Kidney epithelial cell (primary cell): ENCODE measurements at places on chromosomes 5 and 9. TPM values are rescaled to one million over a fixed set of nuclear protein-coding genes. Genes with fewer than 3 reads are reported as not detected.

GRCh38 chr5:140054086-140054689 is 11.1 kb upstream of the NRG2 start:
- no peak for DNase-seq

- peak; percentile 49 for DNase-seq
These were observed 371.6 kb downstream of the KDM4C start for GRCh38 chr9:7129391-7129790.

- DNase-seq: peak; percentile 97
These were observed 17.3 kb upstream of the ANKRD18B start for GRCh38 chr9:33506626-33507370.

The CAMLG gene
- 23.1 and 24.5 TPM in 2 replicates for total RNA-seq

GRCh38 chr9:17075758-17076485 is 58.9 kb upstream of the CNTLN start:
- DNase-seq: peak; percentile 26

DNA sequence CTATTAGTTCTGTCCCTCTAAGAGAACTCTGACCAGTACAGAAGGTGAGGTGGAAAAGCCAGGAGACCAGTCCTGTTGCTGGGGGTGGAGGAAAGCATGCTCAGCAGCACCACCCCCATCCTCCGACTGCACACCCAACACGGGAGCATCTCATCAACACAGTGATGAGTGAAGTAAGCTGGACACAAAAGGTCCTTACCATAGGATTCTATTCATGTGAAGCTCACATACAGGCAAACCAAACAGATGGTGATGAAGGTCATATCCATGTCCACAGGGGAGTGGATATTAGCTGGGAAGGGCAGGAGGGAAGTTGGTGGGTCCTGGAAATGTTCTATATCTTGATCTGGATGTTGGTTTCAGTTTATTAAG is 14.8 kb upstream of the MARCHF6 start:
- no peak for DNase-seq

The C1QTNF3 gene
- 1.1 and 1.2 TPM in 2 replicates for total RNA-seq

DNA sequence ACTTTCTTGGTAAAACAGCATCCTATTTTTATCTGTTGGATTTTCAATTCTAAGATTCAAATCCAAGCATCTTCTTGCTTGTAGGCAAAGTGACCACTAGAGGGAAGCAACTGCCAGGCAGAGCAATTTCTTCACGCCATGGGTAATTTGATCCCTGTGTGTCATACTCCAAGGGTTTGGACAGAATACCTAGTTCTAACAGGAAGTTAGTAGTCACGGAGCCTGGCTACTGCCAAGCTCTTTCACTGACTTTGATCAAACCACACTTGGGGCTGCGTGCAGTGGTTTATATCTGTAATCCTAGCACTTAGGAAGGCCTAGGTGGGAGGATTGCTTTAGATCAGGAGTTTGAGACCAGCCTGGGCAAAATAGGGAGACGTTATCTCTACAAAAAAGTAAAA is 473.6 kb upstream of the TNC start:
- DNase-seq: peak; percentile 96

GRCh38 chr5:147927901-147928300 is 21.6 kb upstream of the C5orf46 start:
- no peak for DNase-seq

DNA sequence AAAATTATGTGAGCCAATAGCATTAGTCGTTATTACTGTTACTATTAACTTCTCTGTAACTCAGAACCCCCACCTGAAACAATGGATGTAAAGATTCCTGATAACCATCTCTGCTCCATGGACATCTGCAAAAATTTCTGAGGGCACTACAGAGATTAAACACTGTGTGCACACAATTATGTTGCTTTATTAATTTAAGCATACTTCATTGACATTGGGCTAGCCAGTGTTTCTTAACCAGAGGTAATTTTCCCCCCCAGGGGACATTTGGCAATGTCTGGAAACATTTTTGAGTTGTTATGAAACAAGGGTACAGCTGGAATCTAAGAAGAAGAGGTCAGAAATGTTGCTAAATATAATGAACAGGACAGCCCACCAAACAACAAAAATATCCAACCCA is 19.3 kb downstream of the SLIT3 start:
- DNase-seq: no peak

The PHF24 gene
- 0.07 and 0.58 TPM in 2 replicates for total RNA-seq

GRCh38 chr9:21996858-21997257 is 2.3 kb downstream of the CDKN2B-AS1 start:
- no peak for DNase-seq

The FAXDC2 gene
- 0.62 and 2.6 TPM in 2 replicates for total RNA-seq

The CHD1 gene
- total RNA-seq: 37.4 and 43.7 TPM in 2 replicates

DNA sequence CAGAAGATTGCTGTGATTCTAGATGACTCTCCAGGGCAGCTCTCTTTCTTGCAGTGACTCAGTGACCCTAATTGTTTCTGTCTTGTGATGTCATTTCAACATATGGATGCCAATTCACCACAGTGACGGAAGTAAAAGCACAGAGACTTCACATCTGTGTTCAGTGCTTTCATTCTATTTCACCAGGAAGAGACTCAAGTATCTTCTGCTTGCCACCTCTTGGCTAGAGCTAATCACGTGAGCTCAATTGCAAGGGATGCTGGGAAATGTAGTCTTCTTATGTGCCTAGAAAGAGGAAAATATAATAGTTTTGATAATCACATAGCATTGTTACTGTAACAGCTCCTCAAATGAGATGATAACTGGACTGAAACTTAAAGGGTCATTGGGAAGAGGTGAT is 453.3 kb upstream of the KLF4 start:
- no peak for DNase-seq

DNA sequence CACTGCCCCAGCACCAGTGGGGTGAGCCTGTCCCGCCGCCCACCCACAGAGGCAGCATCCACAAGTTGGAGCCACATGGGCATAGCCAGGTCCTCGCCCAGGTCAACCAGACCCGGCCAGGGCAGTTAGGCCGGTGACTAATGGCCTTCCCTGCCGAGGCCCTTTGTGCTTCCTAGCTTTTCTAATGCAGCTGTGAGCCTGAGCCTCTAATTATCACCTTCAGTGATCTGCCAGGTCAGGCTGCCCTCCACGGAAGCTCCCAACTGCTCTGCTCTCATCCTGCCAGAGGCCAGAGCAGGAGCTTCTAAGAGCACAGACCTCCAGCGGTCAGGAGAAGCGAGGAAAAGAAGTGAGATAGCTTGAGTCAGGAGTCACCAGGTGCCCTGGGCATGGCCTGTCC is 87.1 kb upstream of the PPP1R26 start:
- no peak for DNase-seq

DNA sequence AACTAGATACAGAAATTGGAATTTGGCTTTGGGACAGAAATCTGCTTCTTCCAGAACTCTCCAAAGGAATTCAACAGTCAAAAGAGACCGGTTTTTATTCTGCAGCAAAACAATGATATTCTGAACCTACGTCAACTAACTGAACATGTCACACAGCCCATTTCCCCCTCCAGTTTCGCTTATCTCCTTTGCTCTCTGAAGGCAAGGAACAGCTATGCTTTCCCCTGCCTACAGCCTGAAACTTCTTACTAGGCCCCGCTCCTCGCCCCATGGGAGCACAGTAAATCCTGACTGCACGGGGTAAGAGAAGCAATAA is 488 bp downstream of the SKIC3 start:
- no peak for DNase-seq

- DNase-seq: no peak
These were observed 9.7 kb downstream of the ZNF462 start for GRCh38 chr9:106872641-106873040.

- DNase-seq: no peak
These were observed 59.0 kb downstream of the PTTG1 start for GRCh38 chr5:160480652-160481051.

The SHROOM1 gene
- total RNA-seq: 6.7 and 9.8 TPM in 2 replicates

The IZUMO3 gene
- total RNA-seq: not detected in 2 replicates

DNA sequence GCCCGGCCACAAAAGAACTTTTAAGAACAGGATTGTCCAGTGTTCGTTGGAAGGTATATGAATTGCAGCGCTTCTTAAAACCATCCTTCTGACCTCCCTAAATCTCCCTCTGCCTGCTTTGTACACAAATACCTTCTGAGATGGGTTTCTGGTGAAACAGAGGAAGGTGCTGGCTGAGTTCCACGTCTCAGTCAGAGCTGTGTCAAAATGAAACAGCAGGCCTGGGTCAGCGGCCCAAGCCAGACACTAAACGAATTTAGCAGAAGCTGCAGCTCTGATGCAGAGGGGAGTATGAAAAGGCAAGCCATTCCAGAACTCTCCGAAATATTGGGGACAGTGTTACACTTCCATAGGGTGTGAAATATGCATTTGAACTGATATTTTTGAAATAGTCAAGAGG is 37.8 kb upstream of the CRB2 start:
- no peak for DNase-seq

DNA sequence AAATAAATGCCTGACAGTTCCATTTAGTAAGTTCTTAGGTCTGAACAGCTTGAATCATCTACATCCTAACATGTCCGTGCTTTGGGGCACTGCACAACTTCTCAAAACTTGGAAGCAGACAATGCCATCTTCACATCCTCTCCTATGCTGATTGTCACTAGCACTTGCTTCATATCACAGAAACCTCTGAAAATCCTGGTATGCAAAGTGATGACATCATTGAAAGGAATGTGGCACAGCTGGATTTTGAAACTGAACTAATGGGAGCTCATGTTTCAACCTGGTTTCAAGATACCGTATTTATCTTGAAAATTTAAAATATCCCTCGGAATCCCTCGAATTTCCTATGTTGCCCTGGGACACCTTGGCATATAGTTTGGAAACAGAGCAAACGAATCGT is 490.2 kb upstream of the DAP start:
- DNase-seq: peak; percentile 34

The ITK gene
- total RNA-seq: not detected in 2 replicates
